Activated naive CD8-positive, alpha-beta T cell treated with anti-CD3 and anti-CD28 coated beads, Interleukin-2, amount 50 U/mL, for 16 hours (primary cell): ENCODE measurements at places on chromosomes 12 and 14.

- no peak for DNase-seq
These were observed 454.1 kb upstream of the MDGA2 start for GRCh38 chr14:48129472-48129871.

DNA sequence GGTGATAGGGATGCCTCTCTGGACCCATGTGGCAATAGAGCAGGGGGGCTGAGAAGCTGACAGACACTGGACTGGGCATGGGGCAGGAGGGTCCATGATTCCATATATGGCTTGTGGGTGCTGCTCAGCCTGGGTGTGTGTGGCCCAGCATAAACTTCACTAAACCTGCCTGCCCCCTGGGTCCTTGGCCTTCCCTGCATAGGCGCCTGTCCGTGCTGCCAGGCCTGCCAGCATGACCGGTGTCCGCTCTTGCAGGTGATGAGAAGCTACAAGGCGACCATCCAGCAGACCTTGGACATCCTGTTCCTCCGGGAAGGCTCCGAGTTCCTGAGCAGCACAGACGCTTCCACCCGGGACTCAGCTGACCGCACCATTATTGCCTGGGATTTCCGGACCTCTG, 61.6 kb downstream of the BEGAIN start:
- DNase-seq: no peak

DNA sequence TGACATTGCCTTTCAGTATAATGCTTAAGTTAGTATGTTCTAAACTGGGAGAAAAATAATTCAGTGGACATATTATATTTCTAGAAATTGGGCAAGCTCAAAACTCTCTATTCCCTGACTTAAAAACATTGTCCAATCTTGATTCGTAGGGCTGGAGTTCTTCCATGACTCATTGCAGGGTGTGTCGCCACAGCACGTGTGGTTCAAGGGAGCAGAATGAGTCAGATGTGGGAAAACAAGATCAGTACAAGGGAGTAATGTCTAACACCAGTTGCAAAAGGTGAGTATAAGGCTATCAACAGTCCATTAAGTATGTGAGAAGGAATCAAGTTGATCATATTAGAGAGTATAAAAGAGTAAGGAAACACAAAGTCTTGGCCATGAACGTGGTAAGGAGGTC, 887.0 kb downstream of the TMTC2 start:
- DNase-seq: no peak

GRCh38 chr12:74899031-74899829, 310.4 kb downstream of the KCNC2 start:
- DNase-seq: no peak

DNA sequence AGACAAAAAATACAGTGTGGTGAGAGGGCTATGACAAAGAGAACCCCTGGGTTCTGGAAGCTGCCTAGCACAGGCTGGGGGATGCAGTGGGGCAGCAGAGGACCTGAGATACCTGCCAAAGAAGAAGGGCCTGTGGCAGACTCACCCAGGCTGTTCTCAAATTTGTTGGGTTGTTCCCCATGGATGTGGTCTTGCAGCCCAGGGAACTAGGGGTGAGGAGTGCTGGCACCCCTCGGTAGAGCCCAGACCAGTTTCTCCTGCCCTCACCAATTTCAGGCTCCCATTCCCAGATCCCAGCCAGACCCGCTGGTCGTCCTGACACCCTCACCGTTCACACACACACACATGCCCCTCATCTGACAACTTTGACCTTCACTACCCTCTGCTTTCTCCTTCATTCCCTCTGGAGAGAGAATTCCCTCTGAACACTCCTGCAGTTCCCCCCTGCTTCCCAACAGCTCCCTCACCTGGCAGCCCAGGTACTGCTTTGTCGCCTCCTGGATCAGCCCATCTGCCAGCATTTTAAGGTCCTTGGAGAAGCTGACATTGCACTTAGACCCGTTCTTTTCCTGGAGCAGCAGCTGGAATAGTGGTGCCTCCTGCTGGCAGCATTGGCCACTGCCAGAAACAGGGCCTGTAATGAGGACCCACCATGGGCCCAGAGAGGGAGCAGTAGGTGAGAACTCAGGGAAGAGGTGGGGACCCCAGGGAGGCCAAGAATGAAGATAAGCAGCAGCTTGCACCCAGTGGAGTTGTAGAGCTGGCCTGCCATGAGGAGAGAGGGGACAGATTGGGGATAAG, 5.9 kb upstream of the GDF11 start:
- DNase-seq: no peak

DNA sequence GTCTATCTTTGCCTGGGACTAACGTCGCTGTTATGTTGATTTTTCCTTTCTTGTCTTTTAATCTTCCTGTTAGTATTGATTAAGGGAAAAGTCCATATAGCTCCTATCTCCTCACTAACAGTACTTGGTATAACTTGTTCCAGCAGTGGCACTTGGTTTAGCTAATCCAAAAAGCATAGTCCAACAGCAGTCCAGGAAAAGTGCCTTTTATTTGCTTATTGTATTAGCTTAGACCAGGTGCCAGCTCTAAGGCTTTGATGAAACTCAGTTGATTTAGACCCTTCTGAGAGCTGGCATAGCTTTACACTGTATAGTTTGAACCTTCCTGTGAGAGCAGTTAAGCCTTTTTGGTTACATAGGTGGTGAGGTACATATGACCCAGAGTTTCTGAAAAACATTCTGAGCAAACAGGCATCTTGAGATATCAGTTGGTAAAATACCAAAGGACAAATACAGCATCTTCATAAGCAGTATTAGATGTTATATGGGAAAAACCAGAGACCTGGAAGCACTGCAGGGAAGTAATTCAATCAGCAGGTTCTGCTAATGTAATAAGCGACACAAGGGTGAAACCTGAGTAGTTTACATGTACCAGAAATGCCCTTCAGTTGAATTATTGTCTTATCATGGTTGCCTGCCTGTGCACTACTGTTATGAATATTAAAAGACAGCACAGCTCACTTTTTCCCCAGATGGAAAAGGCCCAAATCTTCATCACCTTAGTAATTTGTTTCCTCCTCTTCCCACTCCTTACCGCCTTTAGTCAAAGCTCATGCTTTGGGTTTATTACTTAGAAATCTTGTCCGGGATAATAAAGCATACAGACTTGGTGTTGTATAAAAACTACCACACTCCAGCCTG, 13.0 kb downstream of the PELI2 start:
- no peak for DNase-seq

GRCh38 chr14:94317259-94317658, 5.9 kb downstream of the SERPINA6 start:
- no peak for DNase-seq

- no peak for DNase-seq
These were observed 168.0 kb downstream of the PHLDA1 start for GRCh38 chr12:75863533-75863932.

GRCh38 chr14:68143341-68143841, 323.8 kb downstream of the RAD51B start:
- no peak for DNase-seq

DNA sequence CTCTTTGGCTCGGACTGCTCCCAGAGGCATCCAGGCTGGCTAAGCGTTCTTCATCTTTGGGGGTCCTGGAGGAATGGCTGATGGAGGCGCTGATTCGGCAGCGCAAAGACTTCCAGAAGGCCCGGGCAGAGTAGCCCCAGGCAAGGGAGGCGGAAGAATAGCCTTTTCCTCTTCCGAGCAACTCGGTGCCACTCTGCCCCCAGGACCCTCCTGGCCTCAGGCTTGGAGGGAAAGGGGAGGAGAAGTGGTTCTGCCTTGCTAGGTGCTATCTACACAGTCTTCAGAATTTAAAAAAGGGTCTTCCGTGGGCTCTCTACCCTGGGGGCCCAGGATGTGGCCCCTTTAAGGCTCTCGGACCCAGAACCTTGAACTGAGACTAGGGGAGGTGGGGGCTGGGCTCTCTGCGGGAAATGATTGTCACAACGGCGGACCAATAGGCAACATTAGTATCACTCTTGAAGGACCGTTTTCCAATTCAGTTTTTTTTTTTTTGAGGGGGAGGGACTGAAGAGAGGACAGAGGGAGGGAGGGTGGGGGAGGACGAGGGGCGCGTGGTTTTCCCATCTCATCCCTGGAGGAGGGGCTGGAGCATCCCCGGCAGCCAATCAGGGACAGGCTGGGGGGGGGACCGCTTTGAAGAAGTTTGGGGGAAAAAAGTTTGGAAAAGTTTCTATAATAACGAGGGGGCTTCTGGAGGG, at the start of gene NFATC4:
Gene NFATC4, plus strand, starts transcription at position 671 of the 698 bp plus-strand sequence. CDS start 157 bp downstream, outside the sequence.
- DNase-seq: no peak

GRCh38 chr12:49133014-49133413, 1.8 kb upstream of the TUBA1B start:
- DNase-seq: no peak

- DNase-seq: no peak
These were observed 1.3 kb downstream of the TRIM9 start for GRCh38 chr14:51093371-51094281.

GRCh38 chr12:12017135-12017581, 53.6 kb upstream of the BCL2L14 start:
- DNase-seq: no peak

GRCh38 chr12:114686773-114687500, 3.0 kb upstream of the TBX3 start:
- no peak for DNase-seq

GRCh38 chr12:94636462-94637085, 13.8 kb downstream of the TMCC3 start:
- no peak for DNase-seq

DNA sequence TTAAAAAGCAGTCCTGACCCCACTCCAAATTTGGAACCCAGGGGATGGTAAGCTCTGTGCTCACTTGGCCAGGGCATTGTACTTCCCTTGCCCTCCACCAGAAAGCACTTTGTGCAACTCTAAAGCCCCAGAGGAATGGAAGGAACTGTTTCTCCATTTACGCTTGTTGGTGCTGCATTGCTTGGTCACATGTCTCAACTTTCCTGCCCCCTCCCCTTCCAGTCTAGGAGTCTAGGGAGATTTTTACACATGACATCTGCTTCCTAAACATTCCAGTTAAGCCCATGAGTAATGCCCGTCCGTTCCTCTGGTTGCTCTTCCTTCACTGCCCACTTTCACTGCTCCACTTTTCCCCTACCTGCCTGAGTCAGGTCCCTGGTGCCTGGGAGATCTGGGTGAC, 92.6 kb upstream of the MAP1LC3B2 start:
- no peak for DNase-seq

DNA sequence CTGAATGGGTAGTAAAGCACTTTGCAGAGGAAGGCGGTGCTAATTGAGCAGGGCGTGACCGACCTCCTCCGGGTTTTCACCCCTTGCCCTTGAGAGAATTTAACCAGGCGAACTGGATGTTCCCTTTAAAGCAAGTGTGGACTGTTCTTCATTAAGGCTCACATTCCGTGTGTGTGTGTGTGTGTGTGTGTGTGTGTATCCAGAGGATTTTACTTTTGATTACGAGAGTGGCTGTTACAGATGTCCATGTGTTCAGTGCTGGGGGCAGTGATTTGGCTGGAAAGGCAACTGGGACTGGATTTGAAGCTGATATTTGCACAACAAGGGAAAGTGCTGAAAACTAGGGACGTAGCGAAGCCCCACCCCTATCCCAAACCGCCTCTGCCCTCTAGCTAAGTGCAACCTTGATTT, 2.2 kb downstream of the TMEM132C start:
- no peak for DNase-seq
